Ovary (tissue), 10 donors: ENCODE measurements at places on chromosomes 7 and 10.

- H3K27me3 ChIP-seq, result no peaks in the 10 kb centered on the region
- no peak overlapping the region for H3K27ac ChIP-seq
- no peaks in the 10 kb centered on the region for H3K36me3 ChIP-seq
- H3K4me3 ChIP-seq, result no peak overlapping the region
These were observed 47.3 kb downstream of the COBL start for GRCh38 chr7:51269321-51269720.

DNA sequence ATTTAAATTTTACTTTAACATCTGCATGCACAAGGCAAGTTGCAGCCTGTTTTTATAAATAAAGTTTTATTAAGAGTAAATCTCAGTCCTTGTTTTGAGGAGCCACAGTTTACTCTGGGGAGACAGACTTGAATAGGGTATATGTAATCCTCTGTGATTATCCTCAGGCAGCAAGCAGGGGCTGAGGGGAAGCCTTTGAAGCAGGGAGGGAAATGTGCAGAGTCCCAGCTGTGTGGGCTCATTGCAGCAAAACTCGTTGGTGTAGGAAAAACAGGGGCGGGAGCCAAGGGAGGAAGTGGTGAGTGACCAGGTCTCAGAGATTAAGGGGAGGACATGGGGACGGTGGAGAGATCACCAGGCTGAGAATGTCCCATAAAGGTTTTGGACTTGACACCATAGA, 34.3 kb upstream of the SMC3 start:
- H3K27me3 ChIP-seq, result no peaks in the 10 kb centered on the region
- H3K4me3 ChIP-seq, result no peak overlapping the region
- H3K27ac ChIP-seq, result no peak overlapping the region
- no peaks in the 10 kb centered on the region for H3K36me3 ChIP-seq
- peaks cover 3% of the 10 kb centered on the region for H3K4me1 ChIP-seq

DNA sequence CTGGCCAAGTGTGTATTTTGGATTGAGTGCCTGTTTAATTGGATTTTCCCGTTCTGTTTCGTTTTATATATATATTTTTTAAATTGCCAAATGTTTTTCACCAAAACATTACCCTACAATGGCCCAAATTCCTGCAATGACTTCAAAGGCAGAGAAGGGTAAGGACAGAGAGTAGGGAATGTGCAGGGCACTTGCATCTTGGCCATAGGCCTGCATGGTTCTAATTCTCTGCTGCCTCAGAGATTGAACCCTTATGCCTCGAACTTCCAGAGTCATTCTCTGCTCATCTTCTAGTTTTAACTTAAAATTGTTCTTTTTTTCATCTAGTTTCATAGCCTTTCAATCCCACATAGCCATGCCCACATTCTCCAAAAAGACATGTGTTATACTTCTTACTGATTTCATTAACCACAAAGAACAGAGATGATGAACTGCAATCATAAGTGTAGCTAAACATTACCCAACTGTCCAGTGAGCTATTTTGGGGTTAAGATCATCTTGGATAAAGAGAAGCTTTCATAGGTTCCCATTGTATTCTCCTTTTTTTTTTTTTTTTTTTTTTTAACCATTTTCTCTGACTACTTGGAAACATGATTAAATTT, 177.6 kb downstream of the PLXDC2 start:
- no peak overlapping the region for H3K27ac ChIP-seq
- H3K4me3 ChIP-seq, result no peak overlapping the region
- H3K27me3 ChIP-seq, result no peaks in the 10 kb centered on the region
- H3K36me3 ChIP-seq, result no peaks in the 10 kb centered on the region
- DNase-seq, result no peak

GRCh38 chr10:22244001-22244400, 26.2 kb upstream of the EBLN1 start:
- peaks cover 2% of the 10 kb centered on the region for H3K4me1 ChIP-seq
- no peak overlapping the region for H3K27ac ChIP-seq
- DNase-seq, result no peak
- H3K27me3 ChIP-seq, result no peaks in the 10 kb centered on the region
- no peak overlapping the region for H3K4me3 ChIP-seq

GRCh38 chr10:78829565-78829964, 239.2 kb upstream of the ZMIZ1 start:
- H3K4me3 ChIP-seq, result no peak overlapping the region
- no peak overlapping the region for H3K27ac ChIP-seq
- DNase-seq, result no peak
- no peaks in the 10 kb centered on the region for H3K4me1 ChIP-seq
- no peaks in the 10 kb centered on the region for H3K36me3 ChIP-seq

GRCh38 chr10:29546773-29547313, 87.9 kb downstream of the SVIL start:
- peaks cover 12% of the 10 kb centered on the region for H3K4me1 ChIP-seq
- DNase-seq, result no peak
- H3K27me3 ChIP-seq, result no peaks in the 10 kb centered on the region
- no peak overlapping the region for H3K4me3 ChIP-seq
- H3K27ac ChIP-seq, result no peak overlapping the region

GRCh38 chr10:35949811-35950211, 307.7 kb upstream of the FZD8 start:
- no peak for DNase-seq
- H3K4me1 ChIP-seq, result no peaks in the 10 kb centered on the region
- no peaks in the 10 kb centered on the region for H3K36me3 ChIP-seq
- H3K27ac ChIP-seq, result no peak overlapping the region

DNA sequence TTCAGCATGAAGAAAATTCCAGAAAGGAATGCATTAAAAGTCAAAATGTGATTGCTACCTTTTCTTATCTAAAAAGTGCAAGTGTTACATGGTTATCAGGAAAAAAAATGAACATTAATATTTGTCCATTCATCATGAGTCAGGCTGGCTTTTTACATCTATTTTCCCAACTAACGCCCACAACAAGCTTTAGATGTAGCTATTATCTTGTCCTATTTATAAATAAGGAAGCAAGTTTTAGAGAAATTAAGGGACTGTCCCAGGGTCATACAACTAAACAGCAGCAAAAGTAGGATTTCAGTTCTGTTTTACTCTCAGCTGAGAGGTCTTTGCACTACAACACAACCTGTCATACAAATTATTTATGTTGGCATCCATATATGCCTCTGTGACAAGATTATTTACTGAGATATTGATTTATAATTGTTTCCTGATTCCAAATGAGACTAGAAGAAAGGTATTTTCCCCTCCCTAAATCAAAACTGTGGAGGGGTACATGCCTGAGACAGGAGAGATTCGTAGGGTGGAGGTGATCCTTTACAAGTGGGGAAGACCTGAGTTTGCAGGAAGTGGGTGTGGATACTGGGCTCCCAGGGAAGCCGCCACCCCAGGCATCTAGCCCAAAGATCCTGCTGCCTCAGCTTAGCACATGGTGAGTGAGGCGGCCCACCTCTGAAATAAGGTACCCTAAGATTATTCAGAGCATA, 57.2 kb upstream of the ARID5B start:
- no peaks in the 10 kb centered on the region for H3K4me1 ChIP-seq
- no peak for DNase-seq
- H3K36me3 ChIP-seq, result no peaks in the 10 kb centered on the region
- H3K4me3 ChIP-seq, result no peak overlapping the region

GRCh38 chr7:100546926-100547800, 8.2 kb downstream of the AGFG2 start:
- no peak for DNase-seq
- peak overlapping the region; percentile 82 for H3K27ac ChIP-seq
- no peaks in the 10 kb centered on the region for H3K27me3 ChIP-seq
- H3K36me3 ChIP-seq, result no peaks in the 10 kb centered on the region

GRCh38 chr7:119937745-119938144, 335.2 kb upstream of the KCND2 start:
- H3K36me3 ChIP-seq, result no peaks in the 10 kb centered on the region
- H3K4me3 ChIP-seq, result no peak overlapping the region
- no peak overlapping the region for H3K27ac ChIP-seq
- H3K4me1 ChIP-seq, result peaks cover 3% of the 10 kb centered on the region
- H3K27me3 ChIP-seq, result peaks cover 8% of the 10 kb centered on the region
- DNase-seq, result no peak
